ENCODE measurements at places on chromosomes 16 and 17.

GRCh38 chr16:52350031-52350642 lies 196.8 kb downstream of the TOX3 start:
- H3K27me3 ChIP-seq: no peaks in the 10 kb centered on the region
- no peak overlapping the region for H3K4me3 ChIP-seq
- DNase-seq: no peak
- no peaks in the 10 kb centered on the region for H3K36me3 ChIP-seq
- no peaks in the 10 kb centered on the region for H3K4me1 ChIP-seq

- no peak overlapping the region for H3K27ac ChIP-seq
- no peak overlapping the region for H3K4me3 ChIP-seq
- no peaks in the 10 kb centered on the region for H3K4me1 ChIP-seq
- H3K36me3 ChIP-seq: no peaks in the 10 kb centered on the region
- no peaks in the 10 kb centered on the region for H3K27me3 ChIP-seq
These were observed 117.3 kb downstream of the SDK2 start for GRCh38 chr17:73526952-73527351.

DNA sequence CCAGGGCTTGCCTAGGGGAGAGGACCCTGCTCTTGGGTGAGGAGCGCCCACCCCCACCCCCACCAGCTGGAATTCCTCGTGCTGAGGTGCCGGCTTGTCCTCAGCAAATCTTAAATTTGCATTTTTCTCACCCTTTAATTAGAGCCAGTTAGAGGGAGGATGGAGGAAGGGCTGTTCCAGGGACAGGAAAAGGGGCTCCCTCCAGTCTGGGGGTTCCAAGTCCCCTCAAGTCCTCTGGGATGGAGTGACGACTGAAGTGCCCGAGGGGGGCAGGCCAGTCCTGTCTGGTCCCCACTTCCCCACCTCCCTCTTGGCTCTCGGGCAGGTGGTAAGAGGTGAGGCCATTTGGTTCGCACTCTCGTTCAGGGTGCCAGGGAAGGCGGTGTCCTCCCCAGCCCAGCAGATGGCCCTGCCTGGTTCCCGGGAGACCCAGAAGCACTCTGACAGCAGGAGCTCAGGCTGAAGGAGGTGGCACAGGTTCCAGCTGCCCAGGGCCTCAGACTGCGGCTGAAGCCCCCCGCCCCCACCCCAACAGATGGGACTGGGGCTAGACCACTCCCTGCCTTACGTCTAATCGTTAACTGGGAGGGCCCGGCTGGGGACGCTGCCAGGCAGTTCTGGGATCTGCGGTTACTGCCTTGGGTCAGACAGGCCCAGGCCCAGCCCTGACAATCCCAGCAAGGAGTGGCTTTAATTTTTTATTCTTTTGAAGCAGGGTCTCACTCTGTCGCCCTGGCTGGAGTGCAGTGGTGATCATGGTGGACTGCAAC lies 2.2 kb downstream of the RAB26 start:
- no peak overlapping the region for H3K4me3 ChIP-seq
- H3K27me3 ChIP-seq: no peaks in the 10 kb centered on the region
- H3K36me3 ChIP-seq: no peaks in the 10 kb centered on the region
- no peak overlapping the region for H3K27ac ChIP-seq
- H3K4me1 ChIP-seq: peaks cover 51% of the 10 kb centered on the region

- DNase-seq: peak; percentile 78
- H3K4me3 ChIP-seq: peak overlapping the region; percentile 45
- H3K36me3 ChIP-seq: no peaks in the 10 kb centered on the region
- H3K27ac ChIP-seq: peak overlapping the region; percentile 61
These were observed 406.3 kb downstream of the WWOX start for GRCh38 chr16:78505544-78506366.

DNA sequence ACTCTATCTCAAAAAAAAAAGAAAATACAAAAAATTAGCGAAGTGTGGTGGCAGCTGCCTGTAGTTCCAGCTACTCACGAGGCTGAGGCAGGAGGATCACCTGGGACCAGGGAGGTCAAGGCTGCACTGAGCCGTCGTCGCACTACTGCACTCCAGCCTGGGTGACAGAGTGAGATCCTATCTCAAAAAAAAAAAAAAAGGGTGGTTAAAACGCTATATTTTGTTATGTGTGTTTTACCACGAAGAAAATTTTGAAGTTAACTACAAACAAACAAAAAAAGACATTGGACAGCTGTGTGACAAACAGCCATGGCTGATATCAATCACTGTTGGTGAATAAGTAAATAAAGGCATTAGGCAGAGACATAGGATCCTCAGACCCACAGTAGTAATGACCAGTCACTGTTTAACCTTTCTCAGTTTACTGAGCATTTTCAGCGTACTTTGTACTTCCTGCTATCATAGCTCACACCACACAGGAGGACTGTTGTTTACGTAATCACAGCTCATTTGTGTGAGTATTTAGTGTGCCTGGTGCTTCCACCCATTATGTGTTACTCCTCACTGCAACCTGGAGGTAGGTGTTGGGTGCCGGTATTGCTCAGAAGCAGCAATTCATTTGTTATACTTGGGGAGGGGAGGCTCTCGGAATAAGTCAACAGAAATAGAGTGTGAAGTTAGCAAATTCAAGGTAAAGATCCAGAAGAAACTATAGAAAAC lies 55.4 kb downstream of the COPRS start:
- no peaks in the 10 kb centered on the region for H3K36me3 ChIP-seq
- H3K4me1 ChIP-seq: no peaks in the 10 kb centered on the region
- no peak overlapping the region for H3K27ac ChIP-seq
- no peak for DNase-seq

DNA sequence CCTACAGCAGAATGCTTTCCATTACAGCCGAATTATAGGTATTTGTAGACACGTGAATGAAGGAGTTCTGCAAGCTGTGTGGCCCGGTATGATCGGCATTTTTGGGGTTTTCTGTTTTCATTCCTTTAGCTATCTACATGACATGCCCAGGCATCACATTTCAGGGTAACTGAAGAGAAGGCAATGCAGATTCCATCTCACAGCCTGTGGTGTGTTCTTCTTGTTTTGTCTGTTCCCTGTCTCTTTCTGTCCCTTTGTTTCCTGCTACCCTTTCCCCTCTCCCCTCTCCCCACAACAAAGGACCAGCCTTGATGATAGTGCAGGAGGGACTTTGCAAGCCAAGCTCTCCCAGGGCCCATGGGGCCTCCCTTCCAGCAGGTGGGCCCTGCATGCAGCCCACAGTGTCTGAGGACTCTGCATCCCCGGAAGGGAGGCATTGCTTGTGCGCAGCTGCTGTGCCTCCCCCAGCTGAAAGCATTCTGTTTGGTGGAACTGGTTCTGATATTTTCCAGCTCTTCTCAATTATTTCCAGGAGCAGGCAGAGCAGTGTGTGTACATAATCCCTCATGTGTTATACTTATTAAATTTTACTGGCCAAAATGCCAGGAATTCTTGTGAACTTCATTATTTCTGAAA lies 207.4 kb downstream of the RPTOR start:
- peaks cover 8% of the 10 kb centered on the region for H3K36me3 ChIP-seq
- no peaks in the 10 kb centered on the region for H3K4me1 ChIP-seq
- no peak overlapping the region for H3K4me3 ChIP-seq

DNA sequence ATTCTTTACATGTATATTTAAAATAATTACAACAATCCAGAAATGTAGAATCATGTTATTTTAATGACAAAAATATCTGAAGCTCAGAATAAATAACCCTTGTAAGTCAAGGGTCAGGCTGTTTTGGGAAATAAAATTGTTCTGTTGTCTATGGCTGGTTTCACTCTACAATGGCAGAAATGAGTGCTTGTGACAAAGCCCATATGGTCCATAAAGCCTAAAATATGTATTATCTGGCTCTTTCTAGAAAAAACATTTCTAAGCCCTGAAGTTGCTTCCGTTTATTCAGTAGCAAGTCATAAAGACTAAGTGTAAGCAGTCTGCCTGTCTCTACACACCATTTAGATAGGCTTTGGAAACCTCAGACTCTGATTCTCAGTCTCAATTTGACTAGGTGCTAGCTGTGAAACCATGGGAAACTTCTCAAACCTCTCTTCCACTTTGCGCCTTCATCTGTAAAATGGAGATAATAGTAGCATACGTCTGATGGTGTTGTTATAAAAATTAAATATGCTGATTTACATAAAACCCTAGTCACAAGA lies 365.7 kb upstream of the CA10 start:
- no peak for DNase-seq
- no peaks in the 10 kb centered on the region for H3K27me3 ChIP-seq
- H3K36me3 ChIP-seq: no peaks in the 10 kb centered on the region
- no peaks in the 10 kb centered on the region for H3K4me1 ChIP-seq
- no peak overlapping the region for H3K27ac ChIP-seq

- peaks cover 27% of the 10 kb centered on the region for H3K36me3 ChIP-seq
- H3K27me3 ChIP-seq: no peaks in the 10 kb centered on the region
- peak overlapping the region; percentile 93 for H3K27ac ChIP-seq
- no peak for DNase-seq
These were observed 474 bp downstream of the CLN3 start for GRCh38 chr16:28491230-28491969.

DNA sequence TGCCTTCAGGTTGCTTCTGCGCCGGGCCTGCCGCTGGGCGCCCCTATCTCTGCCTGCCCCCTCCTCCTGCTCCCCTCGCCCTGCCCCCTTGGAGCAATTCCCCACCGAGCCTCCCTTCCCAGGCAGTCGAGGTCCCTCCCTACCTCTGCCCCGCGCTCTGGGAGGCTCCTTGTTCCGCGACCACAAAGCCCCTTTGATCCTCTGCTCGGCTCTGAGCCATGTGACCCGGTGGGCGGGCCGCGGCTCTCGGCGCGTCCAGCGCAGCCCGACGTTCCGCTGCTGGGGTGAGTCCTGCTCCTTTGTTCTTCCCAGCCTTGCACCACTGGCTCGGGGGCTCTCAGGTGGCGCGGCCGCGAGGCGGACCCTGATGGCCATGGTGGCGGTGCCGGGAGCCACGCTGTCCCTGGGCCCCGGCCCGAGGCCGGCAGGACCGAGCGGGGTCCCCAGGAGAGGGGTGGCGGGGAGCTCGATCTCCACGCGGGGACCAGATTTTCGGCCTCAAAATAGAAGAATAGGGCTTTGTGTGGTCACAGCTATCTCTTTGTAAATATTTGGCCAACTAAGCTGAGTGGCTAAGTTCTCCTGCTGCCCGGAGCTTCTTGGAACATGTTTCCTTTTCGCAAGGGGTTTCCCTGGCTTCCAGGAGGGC lies 310.6 kb downstream of the SEC14L1 start:
- H3K27ac ChIP-seq: peak overlapping the region; percentile 72
- no peaks in the 10 kb centered on the region for H3K36me3 ChIP-seq
- peak overlapping the region; percentile 71 for H3K4me3 ChIP-seq

GRCh38 chr16:80807906-80808305 lies 3.5 kb upstream of the CDYL2 start:
- no peaks in the 10 kb centered on the region for H3K36me3 ChIP-seq
- H3K27ac ChIP-seq: no peak overlapping the region
- DNase-seq: no peak

DNA sequence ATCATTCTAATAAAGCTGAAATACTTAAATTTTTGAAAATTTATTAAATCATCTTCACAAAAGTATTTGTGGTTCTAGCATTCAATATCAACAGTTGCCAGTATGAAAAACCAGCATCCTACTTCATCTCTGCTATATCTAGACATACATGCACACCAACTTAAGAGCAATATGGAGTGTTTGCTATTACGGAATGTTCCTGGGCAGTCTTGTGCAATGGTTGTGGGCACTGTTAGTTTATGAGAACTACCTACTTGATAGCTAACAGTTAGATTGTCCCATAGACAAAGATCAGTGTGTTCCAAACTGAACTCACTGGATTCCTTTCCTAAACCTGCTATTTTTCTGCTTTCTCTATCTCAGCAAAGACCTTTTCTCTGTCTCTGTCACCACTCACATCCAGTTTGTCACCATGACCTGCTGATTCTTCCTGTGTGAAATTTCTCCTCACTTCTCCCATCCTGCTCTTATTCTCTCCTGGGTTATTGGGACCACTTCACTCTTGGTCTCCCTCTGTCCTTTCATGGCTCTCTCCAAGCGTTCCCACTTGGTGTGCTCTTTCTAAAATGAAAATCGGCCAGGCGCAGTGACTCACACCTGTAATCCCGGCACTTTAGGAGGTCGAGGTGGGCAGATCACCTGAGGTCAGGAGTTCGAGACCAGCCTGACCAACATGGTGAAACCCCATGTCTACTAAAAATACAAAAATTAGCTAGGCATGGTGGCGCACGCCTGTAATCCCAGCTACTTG lies 27.7 kb downstream of the CNTROB start:
- DNase-seq: no peak
- no peaks in the 10 kb centered on the region for H3K36me3 ChIP-seq
- no peak overlapping the region for H3K4me3 ChIP-seq
- H3K27ac ChIP-seq: no peak overlapping the region

GRCh38 chr16:88617268-88618031 lies 20.9 kb upstream of the IL17C start:
- H3K4me3 ChIP-seq: no peak overlapping the region
- peaks cover 27% of the 10 kb centered on the region for H3K36me3 ChIP-seq
- no peaks in the 10 kb centered on the region for H3K27me3 ChIP-seq
- no peak for DNase-seq
- no peaks in the 10 kb centered on the region for H3K4me1 ChIP-seq
- H3K27ac ChIP-seq: no peak overlapping the region

GRCh38 chr17:39198186-39198566 lies 707 bp upstream of the CACNB1 start:
- peak overlapping the region; percentile 90 for H3K4me3 ChIP-seq
- peaks cover 31% of the 10 kb centered on the region for H3K36me3 ChIP-seq
- no peak for DNase-seq

- no peaks in the 10 kb centered on the region for H3K36me3 ChIP-seq
- H3K4me3 ChIP-seq: no peak overlapping the region
- H3K4me1 ChIP-seq: no peaks in the 10 kb centered on the region
- no peaks in the 10 kb centered on the region for H3K27me3 ChIP-seq
- DNase-seq: peak; percentile 56
- no peak overlapping the region for H3K27ac ChIP-seq
These were observed 5.6 kb upstream of the DCAF7 start for GRCh38 chr17:63544467-63545301.

DNA sequence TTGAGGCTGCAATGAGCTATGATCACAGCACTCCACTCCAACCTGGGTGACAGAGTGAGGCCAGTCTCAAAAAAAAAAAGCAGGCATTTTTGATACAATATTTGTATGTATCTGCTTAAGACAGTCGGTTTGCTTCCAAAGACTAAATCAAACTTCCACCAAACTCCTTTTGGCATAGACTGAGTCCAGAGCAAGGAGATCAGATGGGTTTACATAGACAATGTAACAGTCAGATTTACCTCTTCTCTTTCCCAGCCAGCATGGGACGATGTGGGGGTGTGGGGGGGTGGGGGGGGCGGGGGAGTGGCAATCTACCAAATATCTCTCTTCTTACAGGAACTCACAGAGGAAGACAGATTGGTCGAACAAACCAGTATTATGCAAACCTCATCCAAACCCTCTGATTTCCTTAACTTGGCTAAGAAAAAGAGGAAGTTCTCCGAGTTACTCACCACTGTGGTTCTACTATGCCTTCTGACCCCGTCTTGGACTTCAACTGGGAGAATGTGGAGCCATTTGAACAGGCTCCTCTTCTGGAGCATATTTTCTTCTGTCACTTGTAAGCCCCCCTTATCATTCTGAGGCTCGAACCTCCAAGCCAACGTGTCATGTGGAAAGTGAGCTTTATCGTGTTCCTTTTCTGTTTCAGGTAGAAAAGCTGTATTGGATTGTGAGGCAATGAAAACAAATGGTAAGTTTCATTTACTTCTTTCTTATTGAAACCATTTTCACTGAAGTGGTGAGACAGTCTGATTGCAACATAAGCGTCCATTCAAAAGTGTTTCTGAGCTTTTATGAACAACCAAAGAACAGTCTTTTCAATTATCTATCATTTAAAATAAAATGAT lies at the start of gene MILR1:
Gene MILR1, plus strand, starts transcription at position 451 of the 848 bp plus-strand sequence. Its CDS starts 54 bp downstream, at position 505.
- no peaks in the 10 kb centered on the region for H3K36me3 ChIP-seq
- peak within 1 kb of the TSS; percentile 46 for H3K27ac ChIP-seq
- no peak within 1 kb of the TSS for H3K4me3 ChIP-seq

- H3K4me3 ChIP-seq: no peak overlapping the region
- no peaks in the 10 kb centered on the region for H3K27me3 ChIP-seq
- no peak for DNase-seq
- H3K27ac ChIP-seq: no peak overlapping the region
- no peaks in the 10 kb centered on the region for H3K36me3 ChIP-seq
- no peaks in the 10 kb centered on the region for H3K4me1 ChIP-seq
These were observed 72.8 kb downstream of the RPH3AL start for GRCh38 chr17:279776-280175.

Measured in ascending aorta (tissue), 2 donors.